Ammon's horn (tissue), 1 donor: ENCODE measurements at places on chromosomes 2 and 18.

DNA sequence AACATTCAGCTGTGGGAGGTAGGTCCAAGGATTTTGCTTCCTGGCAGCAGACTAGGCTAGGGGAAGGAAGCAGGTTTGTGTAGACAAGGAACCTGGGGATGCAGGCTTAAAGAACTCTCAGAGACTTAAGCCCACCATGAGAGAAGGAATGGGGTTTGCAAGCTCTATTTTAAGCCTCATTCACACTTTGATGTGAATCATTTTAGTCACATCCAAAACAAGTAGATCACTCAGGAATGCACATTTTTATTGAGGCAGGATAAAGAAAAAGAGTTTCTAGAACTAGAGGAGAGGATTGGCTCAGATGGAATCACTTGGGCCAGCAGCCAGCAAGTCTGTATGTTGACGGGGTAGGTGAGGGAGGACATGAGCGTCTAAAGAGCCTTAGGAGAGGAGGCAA lies 3.3 kb upstream of the NAPG start:
- DNase-seq, result no peak

- DNase-seq, result no peak
These were observed 79.7 kb downstream of the ARHGEF4 start for GRCh38 chr2:130916438-130916705.

DNA sequence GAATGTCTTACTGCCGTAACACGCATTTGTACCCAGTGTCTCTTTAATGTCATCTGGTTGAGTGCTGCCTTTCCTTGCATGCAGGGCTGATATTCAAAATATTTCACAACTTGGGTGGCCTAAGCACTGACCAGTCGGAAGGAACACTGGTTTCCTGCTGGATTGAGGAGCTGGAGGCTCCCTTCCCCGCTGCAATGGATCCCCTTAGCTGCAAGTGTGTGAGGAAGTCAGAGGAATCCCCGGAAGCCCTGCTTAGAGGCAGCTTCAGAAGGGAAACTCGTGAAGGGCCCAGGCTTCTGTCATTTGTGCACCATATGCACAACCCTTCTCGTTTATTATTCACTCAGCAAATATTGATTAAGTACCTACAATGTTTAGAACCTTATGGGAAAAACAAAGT lies 33.2 kb upstream of the SP3 start:
- DNase-seq, result no peak

GRCh38 chr2:186995092-186995491 lies 146.1 kb upstream of the ZSWIM2 start:
- no peak for DNase-seq

DNA sequence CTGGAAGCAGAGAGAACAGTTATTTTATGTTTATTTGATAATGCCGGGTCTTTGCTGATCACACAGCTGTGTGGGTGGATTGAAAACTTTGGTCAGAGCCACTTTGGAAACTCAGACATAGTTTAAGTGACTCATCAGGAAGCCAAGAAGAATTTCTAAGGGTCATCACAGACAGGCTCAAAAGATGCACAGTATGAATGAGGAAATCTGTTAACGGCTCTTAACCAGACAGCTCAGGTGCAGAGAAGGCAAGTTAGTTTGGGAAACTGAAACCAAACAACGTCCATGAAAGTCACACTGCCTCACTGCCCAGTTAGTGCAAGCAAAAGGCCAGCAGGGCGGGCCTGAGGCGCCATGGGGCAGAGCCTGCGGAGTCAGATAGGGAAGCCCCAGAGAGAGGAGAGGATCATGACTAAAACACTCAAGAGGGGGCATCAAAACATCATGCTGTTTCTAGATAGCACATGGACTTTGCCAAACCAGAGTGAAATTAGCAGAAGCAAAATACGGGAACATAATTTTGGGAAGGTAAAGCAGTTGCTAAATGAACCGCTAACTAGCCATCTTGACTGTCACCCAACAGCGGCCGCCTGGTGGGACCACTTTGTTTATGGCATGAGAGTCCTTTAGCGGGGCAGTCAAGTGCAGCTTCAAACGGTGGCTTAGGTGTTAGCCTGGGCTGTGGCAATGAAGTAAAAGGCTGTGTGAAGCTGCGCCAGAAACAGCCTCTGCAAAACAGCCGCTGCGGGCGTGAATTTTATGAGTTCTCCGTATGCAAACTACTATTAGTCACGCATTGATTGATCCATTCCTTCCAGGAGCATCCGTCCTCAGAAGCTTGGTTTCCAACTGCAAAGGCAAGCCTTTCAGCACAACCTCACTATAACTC lies 101.2 kb downstream of the KCTD18 start:
- DNase-seq, result no peak

- DNase-seq, result no peak
These were observed 232.4 kb downstream of the MEIS1 start for GRCh38 chr2:66667301-66667700.
